Motor neuron (in vitro differentiated cells): ENCODE measurements at places on chromosomes 5 and 9. TPM values are rescaled to one million over a fixed set of nuclear protein-coding genes. Genes with fewer than 3 reads are reported as not detected.

The ARID3C gene
- total RNA-seq = 0.19 and 0.44 TPM in 2 replicates

The GABBR2 gene
- total RNA-seq = 0.56 and 0.81 TPM in 2 replicates

The FBXL7 gene
- total RNA-seq = 11.4 and 19.0 TPM in 2 replicates

The TTC23L gene
- total RNA-seq = 2.0 and 2.3 TPM in 2 replicates

The AQP3 gene
- 19.8 and 55.7 TPM in 2 replicates for total RNA-seq

The FGF18 gene
- total RNA-seq = 0.59 and 0.71 TPM in 2 replicates

The APBA1 gene
- total RNA-seq = 29.7 and 30.5 TPM in 2 replicates

The PCDHA10 gene
- 0.10 TPM in 1 of 2 replicates, not detected in the other for total RNA-seq

The GRK6 gene
- total RNA-seq = 19.5 and 22.7 TPM in 2 replicates

The CER1 gene
- 0.31 TPM in 1 of 2 replicates, not detected in the other for total RNA-seq

The SPINK6 gene
- total RNA-seq = 1.1 TPM in 1 of 2 replicates, not detected in the other

The F2RL2 gene
- 2.2 and 5.5 TPM in 2 replicates for total RNA-seq

The PCDHGA6 gene
- 0.32 and 0.36 TPM in 2 replicates for total RNA-seq

The ERMP1 gene
- 5.7 and 5.9 TPM in 2 replicates for total RNA-seq

The C5orf34 gene
- 6.7 and 7.6 TPM in 2 replicates for total RNA-seq

The SLC4A9 gene
- total RNA-seq = 0.42 TPM in 1 of 2 replicates, not detected in the other

The PCDHA1 gene
- total RNA-seq = 0.60 and 0.83 TPM in 2 replicates
